ENCODE measurements at places on chromosomes 7 and 10.

GRCh38 chr7:78073609-78074382, 275.2 kb downstream of the PHTF2 start:
- no peak for DNase-seq

GRCh38 chr10:90604636-90605035, 253.2 kb downstream of the HTR7 start:
- DNase-seq, result no peak

DNA sequence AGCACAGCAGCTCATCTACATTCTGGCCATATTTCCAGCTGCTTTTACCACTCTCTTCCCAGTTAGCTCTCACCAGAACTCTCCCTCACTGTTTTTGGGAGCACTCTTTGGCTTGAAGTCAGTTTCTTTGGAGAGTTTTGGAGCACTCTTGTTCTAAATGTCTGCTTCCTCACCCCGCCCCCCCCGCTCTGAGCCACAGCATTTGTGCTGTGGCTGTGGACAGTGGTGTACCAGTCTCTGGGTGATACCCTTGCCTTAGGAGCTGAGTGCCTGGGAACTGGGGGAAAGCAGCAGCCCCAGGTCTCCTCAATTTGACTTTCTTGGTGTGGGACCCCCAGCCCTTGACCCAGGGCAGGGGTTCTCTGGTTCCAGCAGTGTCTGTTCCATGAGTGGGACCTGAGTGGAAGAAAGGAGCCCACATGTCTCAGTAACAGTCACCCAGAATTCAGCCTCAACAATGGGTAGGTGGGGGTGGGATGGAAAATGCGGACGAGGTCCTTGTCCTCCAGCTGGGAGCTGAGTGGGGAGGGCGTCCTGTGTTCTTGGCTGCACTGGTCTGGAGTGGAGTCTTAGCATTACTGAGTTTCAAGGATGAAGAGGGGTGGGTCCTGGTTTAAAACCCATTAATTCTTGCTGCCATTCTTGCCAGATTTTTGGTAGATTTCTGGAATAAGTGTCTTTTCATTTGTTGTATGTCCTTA, 18.0 kb downstream of the RBM33 start:
- no peak for DNase-seq

- no peak for DNase-seq
Measured at GRCh38 chr7:137439829-137440825, 96.6 kb upstream of the PTN start.

GRCh38 chr7:29289156-29290021, 94.8 kb downstream of the CHN2 start:
- DNase-seq, result no peak

DNA sequence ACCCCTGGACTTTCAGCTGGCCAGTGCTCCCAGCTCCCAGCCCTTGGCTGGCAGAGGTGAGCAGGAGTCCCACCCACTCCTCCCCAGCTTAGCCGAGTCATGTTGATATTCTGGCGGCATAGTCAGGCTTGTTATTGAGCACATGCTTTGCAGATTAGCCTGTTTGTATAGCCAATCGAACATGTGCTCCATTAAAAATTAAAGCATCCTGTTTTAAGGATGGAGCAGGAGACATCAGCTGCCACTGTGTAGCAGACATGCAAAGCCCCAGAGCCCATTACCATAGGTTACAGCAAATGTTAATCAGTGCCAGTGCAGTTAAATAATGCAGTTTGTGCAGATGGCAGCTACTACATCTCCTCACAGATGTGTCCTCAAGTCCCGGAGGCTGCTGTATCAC, 574.6 kb upstream of the GALNT17 start:
- no peak for DNase-seq

GRCh38 chr7:18530224-18531179, 35.0 kb downstream of the HDAC9 start:
- DNase-seq, result no peak

DNA sequence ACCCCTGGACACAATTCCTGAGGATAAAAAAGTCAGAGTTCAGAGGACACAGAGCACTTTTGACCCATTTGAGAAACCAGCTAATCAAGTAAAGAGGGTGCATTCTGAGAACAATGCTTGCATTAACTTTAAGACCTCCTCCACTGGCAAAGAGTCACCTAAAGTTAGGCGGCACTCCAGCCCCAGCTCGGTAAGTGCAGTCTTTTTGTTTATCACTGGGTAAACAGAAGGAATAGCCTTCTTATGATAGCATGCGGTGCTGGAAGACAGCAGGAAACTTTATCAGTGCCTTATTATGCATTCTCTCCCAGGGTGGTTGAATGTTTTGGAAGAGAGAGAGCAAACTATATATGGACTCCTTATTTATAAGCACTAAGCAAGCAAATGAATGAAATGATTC, 130.5 kb downstream of the CDK14 start:
- DNase-seq, result no peak

DNA sequence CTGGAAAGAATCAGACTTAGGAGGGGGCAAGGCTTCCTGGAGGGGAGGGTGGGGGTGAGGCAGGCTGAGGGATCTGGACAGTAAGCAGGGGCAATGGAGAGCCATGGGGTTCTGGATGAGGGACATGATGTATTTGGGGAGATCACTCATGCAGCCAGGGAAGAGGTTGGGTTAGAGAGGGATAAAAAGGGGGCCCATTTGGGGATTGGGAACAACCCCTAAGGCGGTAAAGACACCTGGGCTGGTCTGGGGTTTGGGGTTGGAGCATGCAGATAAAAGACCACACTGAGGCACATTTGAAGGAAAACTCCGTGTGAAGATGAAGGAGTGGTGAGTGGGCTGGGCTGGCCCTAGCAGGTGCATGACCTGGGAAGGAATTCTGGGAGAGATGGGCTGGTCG, 30.8 kb downstream of the HIF1AN start:
- no peak for DNase-seq

GRCh38 chr7:41925946-41926345, 223.1 kb upstream of the INHBA start:
- DNase-seq, result no peak

DNA sequence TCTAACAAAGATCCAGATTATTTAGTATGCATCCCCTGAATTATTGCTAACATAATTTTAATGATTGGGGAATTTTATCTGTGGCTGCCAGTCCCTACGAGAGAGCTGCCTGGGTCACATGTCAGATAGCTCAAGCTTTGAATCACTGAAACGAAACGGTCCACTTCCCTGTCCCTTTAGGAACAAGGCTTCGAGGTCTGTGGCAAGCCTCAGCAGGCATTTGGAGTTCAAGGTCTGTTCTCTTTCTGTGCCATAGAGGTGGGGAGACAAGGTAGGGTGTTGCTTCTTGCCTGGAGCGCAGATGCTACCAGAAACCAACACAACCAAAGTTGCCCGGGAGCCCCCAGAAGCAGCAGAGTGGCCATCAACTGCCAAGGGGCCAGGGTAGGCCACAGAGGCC, 13.9 kb upstream of the SH2D4B start:
- no peak for DNase-seq

GRCh38 chr7:66682350-66683093, 53.8 kb downstream of the KCTD7 start:
- DNase-seq, result no peak
